ENCODE measurements at places on chromosomes 4 and X.

DNA sequence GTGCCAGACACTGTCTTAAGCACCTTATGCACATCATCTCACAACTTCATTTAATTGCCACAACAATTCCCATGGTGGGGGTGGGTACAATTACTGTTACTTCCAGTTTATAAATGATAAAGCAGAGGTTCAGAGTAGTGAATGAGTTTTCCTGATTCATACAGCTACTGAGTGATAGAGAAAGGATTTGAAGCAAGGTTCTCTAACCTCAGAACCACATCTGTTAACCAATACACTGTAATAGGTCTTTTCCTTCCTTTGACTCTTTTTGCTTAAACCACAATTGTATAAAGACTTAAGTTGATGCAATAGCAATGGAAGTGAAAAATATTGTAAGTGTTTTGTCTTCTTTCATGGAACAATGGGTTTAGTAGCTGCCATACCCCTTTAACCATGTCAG, 43.5 kb upstream of the PAK3 start:
- no peak for DNase-seq

GRCh38 chrX:153831429-153832150, 1.2 kb upstream of the PDZD4 start:
- no peak for DNase-seq

DNA sequence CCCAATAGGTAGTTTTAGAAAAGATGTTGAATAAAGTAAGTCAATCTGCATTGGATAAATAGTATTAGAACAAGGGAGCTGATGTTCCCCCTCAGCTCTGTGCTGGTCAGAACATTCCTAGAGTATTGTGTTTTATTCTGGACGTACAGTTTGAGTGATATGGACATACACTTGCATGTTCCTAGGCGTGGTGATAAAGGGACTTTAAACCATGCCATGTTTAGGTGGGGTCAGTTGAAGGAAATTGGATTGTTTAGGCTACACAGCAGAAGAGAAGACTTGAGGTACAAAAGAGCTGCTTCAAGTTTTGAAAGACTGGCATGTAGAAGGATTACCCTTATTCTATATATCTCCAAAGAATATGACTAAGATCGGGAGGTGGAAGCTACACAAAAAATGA, 21.6 kb downstream of the GK start:
- no peak for DNase-seq

- no peak for DNase-seq
These were observed 356.4 kb downstream of the KLHL4 start for GRCh38 chrX:87874043-87874442.

GRCh38 chrX:12467321-12467720, 323.9 kb upstream of the PRPS2 start:
- no peak for DNase-seq

GRCh38 chr4:95193391-95194224, 355.2 kb downstream of the UNC5C start:
- DNase-seq, result no peak
